Endothelial cell of umbilical vein (primary cell): ENCODE measurements at places on chromosomes 4 and X. TPM values are rescaled to one million over a fixed set of nuclear protein-coding genes. Genes with fewer than 3 reads are reported as not detected.

GRCh38 chr4:185341841-185342240, 53.9 kb downstream of the LRP2BP start:
- no peak overlapping the region for H3K4me3 ChIP-seq
- no peak overlapping the region for H3K27ac ChIP-seq
- H3K27me3 ChIP-seq, result no peaks in the 10 kb centered on the region
- H3K4me1 ChIP-seq, result peaks cover 19% of the 10 kb centered on the region
- peaks cover 2% of the 10 kb centered on the region for H3K36me3 ChIP-seq

PHKA1 gene
- total RNA-seq, result 5.5 and 7.1 TPM in 2 replicates

DNA sequence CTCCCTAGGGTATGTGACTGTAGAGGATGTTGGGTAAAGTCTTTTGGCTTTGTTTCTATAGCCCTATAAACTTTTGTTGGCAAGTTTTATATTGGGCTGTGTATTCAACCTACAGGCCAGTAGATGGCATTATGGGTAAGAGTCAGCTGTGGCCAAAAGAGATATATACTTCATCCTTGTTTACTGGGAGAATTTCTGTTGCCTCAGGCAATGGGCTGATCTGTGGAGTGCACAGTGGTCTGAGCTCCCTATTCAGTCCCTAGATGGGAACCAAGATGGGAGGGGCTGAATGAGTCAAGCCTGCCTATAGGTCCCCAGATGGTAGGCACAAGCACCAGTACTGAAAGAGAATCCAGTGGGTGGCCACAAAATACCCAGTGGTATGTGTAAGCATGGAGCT, 580.6 kb downstream of the EPHA5 start:
- no peaks in the 10 kb centered on the region for H3K27me3 ChIP-seq
- H3K4me3 ChIP-seq, result no peak overlapping the region
- DNase-seq, result peak; percentile 2
- H3K4me1 ChIP-seq, result no peaks in the 10 kb centered on the region
- H3K36me3 ChIP-seq, result no peaks in the 10 kb centered on the region

DNA sequence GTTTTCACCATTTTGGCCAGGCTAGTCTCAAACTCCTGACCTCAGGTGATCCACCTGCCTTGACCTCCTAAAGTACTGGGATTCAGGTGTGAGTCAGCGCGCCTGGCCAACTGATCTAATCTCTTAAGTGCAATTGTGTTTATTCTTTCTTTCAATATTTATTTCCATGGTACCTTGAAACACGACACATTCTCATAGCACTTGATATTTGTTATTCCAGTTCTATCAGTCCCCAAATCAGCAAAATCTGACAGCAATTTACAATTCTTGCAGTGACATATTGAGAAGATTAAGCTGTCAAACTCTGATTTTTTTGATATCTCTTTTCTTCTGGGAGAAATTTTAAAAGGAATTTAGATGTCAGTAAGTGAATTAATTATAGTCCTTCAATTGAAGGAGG, 218.1 kb upstream of the FAT4 start:
- no peaks in the 10 kb centered on the region for H3K27me3 ChIP-seq
- DNase-seq, result no peak
- no peak overlapping the region for H3K27ac ChIP-seq
- H3K4me1 ChIP-seq, result peaks cover 4% of the 10 kb centered on the region

- no peak for DNase-seq
- H3K27ac ChIP-seq, result peak overlapping the region; percentile 26
- H3K36me3 ChIP-seq, result no peaks in the 10 kb centered on the region
- H3K4me1 ChIP-seq, result peaks cover 23% of the 10 kb centered on the region
Measured at GRCh38 chrX:139825618-139826017, 107.2 kb downstream of the ATP11C start.

- no peaks in the 10 kb centered on the region for H3K4me1 ChIP-seq
- H3K27me3 ChIP-seq, result no peaks in the 10 kb centered on the region
- no peak overlapping the region for H3K27ac ChIP-seq
- no peak for DNase-seq
- no peak overlapping the region for H3K4me3 ChIP-seq
- H3K36me3 ChIP-seq, result no peaks in the 10 kb centered on the region
Measured at GRCh38 chr4:135365065-135365464, 1163.5 kb upstream of the PABPC4L start.

- no peaks in the 10 kb centered on the region for H3K36me3 ChIP-seq
- no peak overlapping the region for H3K4me3 ChIP-seq
- no peaks in the 10 kb centered on the region for H3K27me3 ChIP-seq
- no peak for DNase-seq
Measured at GRCh38 chr4:20625426-20625825, 74.8 kb upstream of the PACRGL start.

DNA sequence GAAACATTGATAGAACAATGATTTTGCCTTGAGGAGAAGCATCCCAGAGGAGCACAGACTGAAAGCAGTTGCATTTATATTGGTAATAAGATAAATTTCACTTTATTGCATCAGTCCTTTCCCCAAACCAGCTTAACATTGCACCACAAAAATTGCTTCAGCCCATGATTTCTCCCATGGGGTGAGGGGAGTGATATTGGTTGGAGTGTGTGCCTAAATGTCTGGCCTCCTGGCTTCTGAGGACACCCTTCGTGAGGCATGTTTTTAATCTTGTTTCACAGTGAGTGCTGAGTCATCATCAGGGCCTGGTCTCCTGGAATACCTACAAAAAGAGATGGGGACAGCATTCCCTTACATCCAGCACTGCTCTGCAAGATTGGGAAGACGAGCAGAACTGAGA, 487.9 kb downstream of the C4orf33 start:
- H3K27me3 ChIP-seq, result no peaks in the 10 kb centered on the region
- H3K4me1 ChIP-seq, result no peaks in the 10 kb centered on the region
- DNase-seq, result no peak

DNA sequence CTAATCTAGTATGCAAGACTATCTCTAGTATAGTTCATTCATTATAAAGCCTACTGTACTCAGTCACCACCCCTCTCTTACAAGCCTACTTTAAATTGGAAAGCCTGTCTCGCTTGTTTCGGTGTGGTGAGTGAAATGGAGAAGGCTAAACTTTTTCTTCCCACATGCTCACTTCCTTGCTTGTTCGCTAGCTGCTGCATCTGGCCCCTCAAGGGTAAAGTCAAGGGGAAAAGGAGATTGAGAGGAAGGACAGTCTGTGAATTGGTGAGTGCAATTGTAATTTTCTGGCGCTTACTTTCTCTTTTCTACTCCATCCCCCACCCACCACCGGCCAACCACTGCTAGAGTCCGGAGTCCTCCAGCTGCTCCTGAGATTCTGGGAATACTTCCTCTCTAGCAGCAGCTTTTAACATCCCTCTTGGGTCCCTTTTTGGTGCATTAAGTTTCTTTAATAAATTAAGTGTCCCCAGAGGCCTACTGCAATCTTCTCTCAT, 12.1 kb upstream of the ARAP2 start:
- no peak overlapping the region for H3K27ac ChIP-seq
- H3K4me3 ChIP-seq, result no peak overlapping the region
- H3K36me3 ChIP-seq, result no peaks in the 10 kb centered on the region

DNA sequence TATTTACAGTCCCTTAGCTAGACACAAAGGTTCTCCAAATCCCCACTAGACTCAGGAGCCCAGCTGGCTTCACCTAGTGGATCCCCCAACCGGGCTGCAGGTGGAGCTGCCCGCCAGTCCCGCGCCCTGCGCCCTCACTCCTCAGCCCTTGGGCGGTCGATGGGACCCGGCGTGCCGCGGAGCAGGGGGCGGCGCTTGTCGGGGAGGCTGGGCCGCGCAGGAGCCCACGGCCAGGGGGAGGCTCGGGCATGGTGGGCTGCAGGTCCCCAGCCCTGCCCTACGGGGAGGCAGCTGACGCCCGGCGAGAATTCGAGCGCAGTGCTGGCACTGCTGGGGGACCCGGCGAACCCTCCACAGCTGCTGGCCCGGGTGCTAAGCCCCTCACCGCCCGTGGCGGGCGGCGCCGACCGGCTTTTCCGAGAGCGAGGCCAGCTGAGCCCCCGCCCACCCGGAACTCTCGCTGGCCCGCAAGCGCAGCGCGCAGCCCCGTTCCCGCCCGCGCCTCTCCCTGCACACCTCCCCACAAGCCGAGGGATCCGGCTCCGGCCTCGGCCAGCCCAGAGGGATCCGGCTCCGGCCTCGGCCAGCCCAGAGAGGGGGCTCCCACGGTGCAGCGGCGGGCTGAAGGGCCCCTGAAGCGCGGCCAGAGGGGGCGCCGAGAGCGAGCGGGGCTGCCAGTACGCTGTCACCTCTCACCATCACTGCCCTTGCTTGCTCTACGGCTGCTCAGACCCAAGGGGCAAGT, 39.4 kb downstream of the WFS1 start:
- peaks cover 25% of the 10 kb centered on the region for H3K27me3 ChIP-seq
- no peak overlapping the region for H3K27ac ChIP-seq
- H3K4me3 ChIP-seq, result peak overlapping the region; percentile 32
- peaks cover 3% of the 10 kb centered on the region for H3K36me3 ChIP-seq
- H3K4me1 ChIP-seq, result no peaks in the 10 kb centered on the region

DNA sequence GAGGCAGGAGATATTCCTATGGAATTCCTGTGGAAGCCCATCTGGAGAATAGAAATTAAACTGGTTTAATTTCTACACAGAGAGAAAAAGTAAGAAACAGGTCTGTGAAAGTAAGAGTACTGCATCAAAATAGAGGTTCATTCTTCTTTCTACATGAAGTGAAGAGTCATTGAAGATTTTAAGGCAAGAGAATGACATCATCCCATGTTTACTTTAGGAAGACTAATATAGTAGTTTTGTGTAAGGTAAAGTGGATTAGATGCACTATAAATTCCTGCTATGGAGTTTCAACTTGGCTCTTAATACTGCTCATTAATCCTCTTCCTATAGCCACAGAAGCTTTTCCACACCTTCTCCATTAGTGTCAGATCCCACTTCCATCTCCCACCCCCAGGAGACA, 47.6 kb downstream of the CNGA1 start:
- H3K4me3 ChIP-seq, result no peak overlapping the region
- no peaks in the 10 kb centered on the region for H3K36me3 ChIP-seq
- H3K27me3 ChIP-seq, result no peaks in the 10 kb centered on the region
- no peak for DNase-seq
- no peaks in the 10 kb centered on the region for H3K4me1 ChIP-seq
- H3K27ac ChIP-seq, result no peak overlapping the region

CXCL3 gene
- total RNA-seq, result 1.3 and 1.4 TPM in 2 replicates

TCEAL5 gene
- not detected in 2 replicates for total RNA-seq

GRCh38 chr4:26466578-26467270, 23.6 kb downstream of the CCKAR start:
- no peaks in the 10 kb centered on the region for H3K36me3 ChIP-seq
- H3K4me1 ChIP-seq, result no peaks in the 10 kb centered on the region
- H3K4me3 ChIP-seq, result no peak overlapping the region
- no peak overlapping the region for H3K27ac ChIP-seq
- H3K27me3 ChIP-seq, result peaks cover 6% of the 10 kb centered on the region

DNA sequence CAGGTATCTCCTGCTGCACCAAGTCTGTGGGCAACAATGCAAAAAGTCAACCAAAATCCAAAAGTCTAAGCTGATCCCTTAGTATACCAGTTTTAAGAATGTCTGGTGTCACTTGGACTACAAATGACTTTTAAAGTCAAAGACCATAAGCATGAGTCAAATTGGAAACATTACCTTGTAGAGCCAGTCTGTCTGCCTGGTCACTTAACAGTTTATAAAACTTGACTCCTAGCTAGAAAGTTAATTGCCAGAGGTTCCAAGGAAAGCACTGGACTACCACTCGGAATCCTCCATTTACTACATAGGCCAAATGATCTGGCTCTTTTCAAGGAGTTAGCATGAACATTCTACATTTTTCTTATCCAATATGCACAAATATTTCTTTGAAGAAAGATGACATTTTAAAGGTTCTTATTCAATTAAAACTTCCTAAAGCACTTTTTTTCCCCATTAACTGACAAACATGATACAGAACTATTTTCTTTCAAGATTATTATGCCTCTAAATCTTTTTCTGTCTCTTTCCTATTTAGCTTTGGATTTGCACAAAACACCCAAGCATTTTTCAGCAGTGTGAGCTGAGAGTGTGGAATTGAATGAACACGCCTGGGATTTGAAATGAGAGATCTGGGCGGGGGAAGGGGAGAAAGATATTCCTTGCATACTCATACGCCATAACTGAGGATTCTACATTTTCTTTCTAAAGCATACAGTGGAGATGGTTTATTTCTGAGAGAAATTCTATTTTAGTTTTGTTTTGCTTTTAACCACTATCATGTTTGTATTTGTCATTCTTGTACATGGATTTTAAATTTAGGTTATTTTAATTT, 188.4 kb downstream of the SHROOM3 start:
- DNase-seq, result no peak
- no peak overlapping the region for H3K4me3 ChIP-seq
- H3K4me1 ChIP-seq, result peaks cover 2% of the 10 kb centered on the region
- H3K36me3 ChIP-seq, result no peaks in the 10 kb centered on the region
- no peak overlapping the region for H3K27ac ChIP-seq
- H3K27me3 ChIP-seq, result no peaks in the 10 kb centered on the region

DNA sequence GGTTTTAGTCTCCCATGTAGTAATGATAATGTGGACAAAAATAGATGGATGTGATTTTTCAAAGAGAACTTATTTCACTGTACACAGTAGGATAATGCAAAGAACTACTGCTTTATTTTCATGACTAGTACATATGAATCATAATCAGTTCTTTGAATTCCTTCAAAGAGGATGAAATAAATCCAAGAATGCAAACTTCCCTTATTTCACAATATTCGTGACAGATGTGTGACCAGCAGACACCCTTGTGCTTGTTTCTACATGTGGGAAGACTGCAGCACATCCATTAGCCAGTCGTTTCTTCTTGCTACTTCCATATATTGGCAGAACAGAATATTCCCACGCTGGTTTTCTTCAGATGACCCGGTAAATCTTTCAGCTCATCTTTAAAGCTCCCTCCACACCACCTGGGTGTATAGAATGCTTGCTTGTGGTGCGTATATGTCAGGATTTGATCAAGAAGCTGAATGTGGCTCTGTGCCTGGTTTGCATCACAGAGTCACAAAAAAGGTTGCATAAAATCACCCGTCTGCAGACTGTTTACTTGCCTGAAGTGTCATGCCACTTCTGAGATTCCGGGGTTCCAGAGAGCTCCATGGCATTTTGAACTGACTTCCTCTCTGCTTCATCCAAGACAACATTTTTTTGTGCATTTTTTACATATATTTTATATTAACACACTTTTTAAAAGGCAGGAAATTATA, 47.7 kb upstream of the FAT4 start:
- no peaks in the 10 kb centered on the region for H3K36me3 ChIP-seq
- no peak for DNase-seq
- H3K4me1 ChIP-seq, result no peaks in the 10 kb centered on the region
- no peaks in the 10 kb centered on the region for H3K27me3 ChIP-seq
- no peak overlapping the region for H3K27ac ChIP-seq
- H3K4me3 ChIP-seq, result no peak overlapping the region

GRCh38 chrX:20686256-20686655, 419.5 kb upstream of the RPS6KA3 start:
- H3K4me1 ChIP-seq, result no peaks in the 10 kb centered on the region
- no peaks in the 10 kb centered on the region for H3K27me3 ChIP-seq
- H3K36me3 ChIP-seq, result no peaks in the 10 kb centered on the region
- no peak for DNase-seq

GRCh38 chr4:41369680-41370079, 113.0 kb downstream of the UCHL1 start:
- H3K36me3 ChIP-seq, result peaks cover 2% of the 10 kb centered on the region
- no peak overlapping the region for H3K4me3 ChIP-seq
- no peak overlapping the region for H3K27ac ChIP-seq
- peaks cover 22% of the 10 kb centered on the region for H3K27me3 ChIP-seq

GRCh38 chrX:118726396-118726795, 1.0 kb upstream of the IL13RA1 start:
- no peak for DNase-seq
- no peaks in the 10 kb centered on the region for H3K36me3 ChIP-seq
- H3K4me3 ChIP-seq, result no peak overlapping the region
- peaks cover 37% of the 10 kb centered on the region for H3K4me1 ChIP-seq
- H3K27ac ChIP-seq, result peak overlapping the region; percentile 80

- no peaks in the 10 kb centered on the region for H3K36me3 ChIP-seq
- H3K4me1 ChIP-seq, result no peaks in the 10 kb centered on the region
- no peak overlapping the region for H3K27ac ChIP-seq
- no peaks in the 10 kb centered on the region for H3K27me3 ChIP-seq
- DNase-seq, result no peak
Measured at GRCh38 chr4:153189016-153189801, 15.0 kb upstream of the TRIM2 start.
